ENCODE measurements at places on chromosomes 4 and X.

- DNase-seq, result no peak
Measured at GRCh38 chr4:95602872-95603271, 54.1 kb upstream of the UNC5C start.

DNA sequence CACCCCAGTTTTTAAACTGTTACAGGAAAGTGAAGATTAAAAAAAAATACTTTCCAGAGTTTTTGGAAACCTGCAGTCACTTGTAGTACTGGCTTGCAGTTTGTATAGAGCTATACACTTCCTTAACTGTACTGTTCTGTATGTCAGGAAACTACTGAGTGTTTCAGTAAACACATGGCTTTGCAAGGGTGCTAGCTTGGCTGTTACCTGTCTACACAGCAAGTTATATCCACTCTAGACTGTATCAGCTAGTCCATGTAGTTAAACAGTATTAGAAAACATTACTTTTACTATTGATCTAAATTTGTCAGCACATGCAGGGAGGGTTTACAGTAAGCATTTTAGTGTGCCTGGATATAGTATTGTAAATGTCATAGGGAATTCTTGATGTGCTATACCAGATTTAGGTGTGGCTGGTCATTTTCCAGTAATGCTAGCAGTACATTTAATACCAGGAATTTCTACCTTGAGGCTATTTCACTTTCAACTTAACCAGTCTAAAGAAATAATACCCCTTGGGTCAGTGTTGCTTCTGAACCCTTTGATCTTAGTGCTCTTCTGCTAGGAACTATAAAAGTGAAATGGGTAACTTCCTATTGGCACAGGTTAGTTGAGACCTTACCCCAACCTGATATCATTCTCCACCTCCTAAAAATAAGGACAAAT lies 192.3 kb upstream of the ANKRD50 start:
- no peak for DNase-seq

GRCh38 chr4:74501579-74501978 lies 56.6 kb downstream of the AREG start:
- no peak for DNase-seq

DNA sequence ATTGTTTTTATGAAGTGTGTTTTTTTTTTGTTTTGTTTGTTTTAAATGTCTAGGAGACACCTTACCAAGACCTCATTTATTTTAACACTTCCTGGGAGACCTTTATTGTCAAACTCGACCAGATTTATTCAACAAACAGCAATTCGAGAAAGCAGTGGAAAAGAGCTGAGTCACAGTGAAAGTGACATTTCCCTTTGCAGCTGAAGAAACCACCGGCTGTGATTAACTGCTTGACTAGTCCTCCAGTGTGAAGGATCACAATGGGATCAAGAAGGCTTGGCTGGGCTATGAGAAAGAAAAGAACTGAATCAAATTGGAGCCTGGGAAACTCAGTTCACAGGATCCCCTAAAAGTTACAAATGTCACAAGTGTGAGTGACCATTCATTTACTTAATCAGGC lies 11.9 kb upstream of the ADH7 start:
- no peak for DNase-seq

DNA sequence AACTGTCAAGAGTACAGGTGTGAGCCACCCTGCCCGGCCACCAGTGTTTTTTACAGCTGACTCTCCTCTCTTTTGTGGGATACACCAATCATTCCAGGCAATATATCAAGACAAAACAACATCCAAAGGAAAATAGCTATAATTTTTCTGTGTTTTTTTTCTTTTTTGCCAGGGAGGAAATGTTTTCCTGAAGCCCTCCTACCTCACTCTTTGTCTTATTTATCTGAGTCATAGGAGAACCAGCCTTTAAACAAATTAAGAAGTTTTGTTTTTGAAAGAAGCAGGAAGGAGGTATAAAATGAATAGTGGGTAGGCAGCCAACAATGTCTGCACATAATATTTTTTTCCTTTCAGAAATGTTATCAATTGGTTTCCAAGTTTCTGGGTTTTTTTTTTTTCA lies 493.9 kb downstream of the CCSER1 start:
- no peak for DNase-seq

Data from heart right ventricle (tissue), 16 donors.